ENCODE measurements at places on chromosomes 3 and 15.

GRCh38 chr15:32637704-32638103 is 3.8 kb upstream of the SCG5 start:
- no peak for DNase-seq

- DNase-seq = peak; percentile 65
These were observed 12.8 kb upstream of the RFT1 start for GRCh38 chr3:53142986-53143385.

GRCh38 chr3:139630542-139630941 is 47.2 kb downstream of the NMNAT3 start:
- no peak for DNase-seq

DNA sequence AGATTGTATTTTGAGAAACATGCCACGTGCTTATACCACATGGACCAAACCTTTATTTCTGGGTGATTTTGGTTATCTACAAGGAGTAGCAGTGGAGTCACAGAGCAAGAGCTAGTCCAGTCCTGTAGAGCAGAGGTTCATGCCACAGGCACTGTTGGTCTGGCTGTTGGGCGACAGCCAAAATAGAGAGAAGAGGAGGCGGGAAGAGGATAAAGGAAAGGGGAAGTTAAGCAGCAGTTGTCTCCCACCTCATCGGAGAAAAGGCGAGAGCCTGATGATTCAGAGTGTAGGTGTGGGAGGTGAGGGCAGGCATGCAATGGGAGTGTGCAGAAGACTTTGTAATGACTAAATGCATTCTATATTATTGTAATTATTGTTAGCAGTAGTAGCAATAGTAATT is 237.5 kb upstream of the ROPN1 start:
- no peak for DNase-seq

- DNase-seq = no peak
These were observed 93.5 kb downstream of the FMN1 start for GRCh38 chr15:33101036-33101435.

DNA sequence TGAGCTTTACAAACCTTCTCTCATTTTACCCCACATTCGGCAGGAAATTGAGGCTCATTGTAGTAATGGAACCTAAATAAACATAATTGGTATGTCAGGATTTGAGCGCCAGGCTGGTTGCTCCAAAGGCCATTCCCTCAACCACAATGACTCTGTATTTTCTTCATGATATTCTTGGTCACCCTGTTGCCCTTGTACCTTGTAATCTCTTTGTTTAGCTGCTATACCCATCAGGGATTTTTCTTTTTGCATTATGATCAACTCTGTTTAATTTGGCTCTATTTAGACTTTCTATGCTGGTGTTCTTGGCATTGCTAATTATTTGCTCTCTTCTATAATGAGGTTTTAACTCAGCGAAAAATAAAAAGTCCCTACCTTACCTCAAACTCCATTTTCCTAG is 29.8 kb downstream of the DUOX2 start:
- DNase-seq = no peak

DNA sequence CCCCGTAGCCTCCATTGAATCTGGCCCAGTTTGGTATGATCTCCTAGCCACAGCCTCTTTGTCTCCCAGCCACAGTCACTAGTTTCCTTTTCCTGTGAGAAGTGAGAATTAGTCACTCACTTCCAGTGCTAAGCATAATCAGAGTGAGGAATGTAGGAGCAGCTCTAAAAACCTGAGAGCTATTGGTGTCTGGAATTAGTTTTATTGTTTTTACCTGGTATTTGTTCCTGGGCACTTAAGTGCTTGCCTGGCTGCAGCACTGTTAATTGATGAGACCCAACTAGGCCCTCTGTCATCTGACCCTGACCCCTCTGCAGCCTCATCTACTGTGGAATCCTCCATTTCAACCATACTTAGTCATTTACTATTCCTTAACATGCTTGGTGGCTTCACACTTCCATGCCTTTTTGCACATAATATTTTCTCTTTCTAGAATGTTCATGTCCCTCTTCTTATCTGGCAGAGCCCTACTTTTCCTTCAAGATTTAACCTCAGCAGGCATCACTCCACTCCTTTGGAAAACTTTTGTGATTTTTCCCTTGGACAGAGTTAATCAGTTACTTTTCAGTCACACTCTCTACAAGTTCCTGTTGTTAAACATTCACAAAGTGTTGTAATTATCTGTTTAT is 48.8 kb downstream of the PDE8A start:
- no peak for DNase-seq

DNA sequence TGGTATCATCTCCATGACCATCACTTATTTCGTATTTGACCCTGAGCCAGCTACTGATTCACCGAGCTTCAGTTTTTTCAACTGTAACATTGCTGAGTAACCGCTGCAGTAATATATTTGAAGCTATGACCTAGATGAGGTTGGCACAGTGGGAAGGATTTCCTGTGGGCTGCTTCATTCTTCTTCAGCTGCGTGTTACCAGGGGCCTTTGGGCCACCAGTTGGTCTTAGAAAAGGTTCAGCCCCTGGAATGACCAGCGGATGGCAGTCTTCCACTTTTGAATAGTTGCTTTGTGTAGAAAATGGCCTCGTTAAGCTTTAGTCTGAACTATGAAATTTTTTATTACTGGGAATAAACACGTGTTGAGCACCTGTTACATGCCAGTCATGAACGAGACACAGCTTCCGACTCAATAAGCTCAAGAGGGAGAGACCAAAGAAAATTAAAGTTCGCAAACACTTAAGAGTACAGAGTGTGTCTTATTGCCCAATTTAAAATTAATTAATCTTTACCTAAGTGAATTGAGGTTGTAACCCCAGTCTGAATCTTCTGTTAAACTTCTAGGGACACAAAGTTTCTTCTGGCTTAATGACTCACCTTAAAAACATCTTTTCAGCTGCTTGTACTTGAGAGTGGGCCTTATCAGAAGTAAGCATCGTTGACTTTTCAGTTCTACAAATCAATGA is 57.6 kb upstream of the NR2E3 start:
- DNase-seq = no peak

DNA sequence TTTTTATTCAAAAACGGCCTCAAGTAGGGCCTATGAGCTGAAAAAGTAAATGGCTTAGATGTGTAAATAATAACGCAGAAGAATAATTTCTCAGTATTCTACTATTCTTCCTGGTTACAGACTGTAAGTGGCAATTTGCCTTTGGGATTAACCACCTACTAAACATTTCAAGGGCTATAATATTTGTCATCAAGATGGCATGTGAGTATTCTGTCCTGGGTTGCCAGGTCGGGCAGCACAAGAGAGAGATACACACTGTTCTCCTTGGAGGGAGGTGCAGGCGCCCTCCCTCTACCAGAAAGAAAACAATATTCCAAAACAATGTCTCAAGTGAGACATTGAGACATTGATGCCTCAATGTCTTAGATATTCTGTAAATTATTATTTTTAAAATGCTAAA is 278.4 kb downstream of the OCA2 start:
- DNase-seq = no peak

- DNase-seq = no peak
These were observed 94.4 kb downstream of the TFG start for GRCh38 chr3:100803711-100804110.

GRCh38 chr3:86168512-86168911 is 822.4 kb downstream of the VGLL3 start:
- no peak for DNase-seq

DNA sequence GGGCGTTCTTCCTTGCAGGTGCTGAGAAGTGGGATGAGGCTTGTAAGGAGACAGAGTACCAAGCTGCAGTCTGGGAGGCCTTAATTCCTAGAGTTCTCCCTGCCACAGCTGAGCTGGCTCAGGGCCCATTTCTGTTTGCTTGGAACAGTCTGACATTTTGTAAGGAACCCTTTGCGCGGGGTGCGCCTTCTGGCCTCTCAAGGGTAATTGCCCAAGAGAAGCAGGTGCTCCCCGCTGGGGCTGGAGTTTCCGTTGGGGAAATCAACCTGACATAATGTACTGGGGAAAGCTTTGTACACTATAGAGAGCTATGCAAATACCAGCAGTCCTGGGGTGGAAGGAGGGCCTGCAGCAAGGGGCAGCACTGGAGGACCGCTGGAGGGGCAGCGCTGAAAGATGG is 83.6 kb downstream of the HMG20A start:
- DNase-seq = no peak

GRCh38 chr3:50370594-50370993 is 11.3 kb upstream of the TMEM115 start:
- DNase-seq = no peak

DNA sequence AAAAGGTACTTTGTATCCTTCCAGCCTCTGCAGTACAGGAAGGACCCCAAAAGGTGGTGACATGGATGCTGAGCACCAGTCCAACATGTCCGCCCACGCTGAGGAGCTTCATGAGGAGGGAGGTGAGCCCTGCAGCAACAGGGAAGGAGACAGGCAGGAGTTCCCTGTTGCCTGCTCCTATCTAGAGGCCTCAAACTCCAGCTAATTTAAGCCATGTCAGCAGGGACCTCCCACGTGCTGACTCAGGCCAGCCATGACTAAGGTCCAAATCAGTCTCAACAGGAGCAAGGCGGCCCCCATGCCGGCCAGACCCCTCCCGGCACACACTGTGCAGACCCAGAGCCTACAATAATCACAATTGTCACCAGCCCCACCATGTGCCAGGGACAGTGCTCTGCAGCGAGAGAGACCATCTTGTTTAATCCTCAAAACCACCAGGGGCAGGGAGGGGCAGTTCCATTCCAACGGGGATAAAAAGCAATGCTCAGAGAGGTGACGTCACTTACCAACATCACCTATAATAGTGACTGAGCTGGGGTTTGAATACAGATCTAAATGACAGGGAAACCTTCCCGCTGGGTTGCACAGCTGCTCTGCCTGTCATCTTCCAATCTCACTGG is 54.5 kb upstream of the GATA2 start:
- DNase-seq = no peak

- peak; percentile 89 for DNase-seq
These were observed 2.5 kb upstream of the RFX7 start for GRCh38 chr15:56245871-56246814.

GRCh38 chr3:157624801-157625200 is 121.6 kb upstream of the VEPH1 start:
- no peak for DNase-seq

DNA sequence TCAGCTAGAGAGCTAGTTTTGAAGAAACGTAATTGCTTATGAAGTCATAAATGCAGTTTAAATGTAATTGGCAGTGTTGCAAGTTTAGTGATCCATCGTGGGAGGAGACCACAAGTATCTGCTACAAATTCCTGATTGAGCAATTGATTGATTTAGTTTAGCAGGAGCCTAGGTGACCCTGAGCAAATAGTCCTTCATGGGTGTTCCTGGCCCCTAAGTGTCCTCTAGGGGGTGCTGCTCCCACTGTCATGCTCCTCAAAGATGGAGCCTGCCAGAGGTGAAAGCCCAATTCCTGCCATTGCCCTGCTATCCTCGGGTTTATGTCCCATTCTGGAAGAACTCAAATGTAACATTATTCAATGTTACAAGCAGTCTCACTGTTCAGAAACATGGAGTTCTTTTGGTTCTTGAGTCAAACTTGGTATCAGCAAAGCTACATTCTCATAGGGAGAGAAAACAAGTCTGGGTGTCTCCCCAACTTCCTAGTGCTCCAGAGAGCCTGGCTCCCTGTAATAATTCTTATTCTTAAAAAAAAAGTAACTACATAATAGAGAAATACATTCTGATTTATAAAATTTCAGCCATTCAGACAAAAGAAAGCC is 29.8 kb upstream of the SENP5 start:
- DNase-seq = peak; percentile 77

- no peak for DNase-seq
These were observed 375.0 kb downstream of the ROBO2 start for GRCh38 chr3:77414881-77415280.

- DNase-seq = no peak
These were observed 19.0 kb upstream of the CRABP1 start for GRCh38 chr15:78321041-78321570.

GRCh38 chr15:77964193-77964592 is 113.3 kb downstream of the TBC1D2B start:
- DNase-seq = no peak

DNA sequence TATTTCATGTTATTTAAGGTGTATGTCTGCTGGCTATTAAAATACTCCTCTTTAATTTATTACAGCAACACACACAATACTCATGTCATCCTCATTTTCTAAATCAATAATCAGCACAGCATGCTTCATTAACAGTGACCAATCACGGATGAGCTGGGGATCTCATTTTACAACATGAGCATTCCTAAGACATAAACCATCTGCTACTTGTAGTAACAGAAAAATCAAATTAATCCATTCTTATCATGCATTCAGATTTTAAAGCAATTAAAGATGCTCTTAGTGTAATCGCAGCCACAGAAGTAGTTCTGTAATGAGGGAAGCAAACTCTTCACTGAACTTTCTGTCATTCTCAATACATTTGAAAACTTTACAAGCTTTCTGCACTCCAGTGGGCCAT is 191.1 kb downstream of the TBC1D5 start:
- no peak for DNase-seq

- DNase-seq = no peak
These were observed 141.6 kb downstream of the DNAJB8 start for GRCh38 chr3:128324911-128325592.

- no peak for DNase-seq
These were observed 547.7 kb upstream of the MCTP2 start for GRCh38 chr15:93683651-93684050.

- no peak for DNase-seq
These were observed 63.3 kb downstream of the RAD18 start for GRCh38 chr3:8899876-8900460.

DNA sequence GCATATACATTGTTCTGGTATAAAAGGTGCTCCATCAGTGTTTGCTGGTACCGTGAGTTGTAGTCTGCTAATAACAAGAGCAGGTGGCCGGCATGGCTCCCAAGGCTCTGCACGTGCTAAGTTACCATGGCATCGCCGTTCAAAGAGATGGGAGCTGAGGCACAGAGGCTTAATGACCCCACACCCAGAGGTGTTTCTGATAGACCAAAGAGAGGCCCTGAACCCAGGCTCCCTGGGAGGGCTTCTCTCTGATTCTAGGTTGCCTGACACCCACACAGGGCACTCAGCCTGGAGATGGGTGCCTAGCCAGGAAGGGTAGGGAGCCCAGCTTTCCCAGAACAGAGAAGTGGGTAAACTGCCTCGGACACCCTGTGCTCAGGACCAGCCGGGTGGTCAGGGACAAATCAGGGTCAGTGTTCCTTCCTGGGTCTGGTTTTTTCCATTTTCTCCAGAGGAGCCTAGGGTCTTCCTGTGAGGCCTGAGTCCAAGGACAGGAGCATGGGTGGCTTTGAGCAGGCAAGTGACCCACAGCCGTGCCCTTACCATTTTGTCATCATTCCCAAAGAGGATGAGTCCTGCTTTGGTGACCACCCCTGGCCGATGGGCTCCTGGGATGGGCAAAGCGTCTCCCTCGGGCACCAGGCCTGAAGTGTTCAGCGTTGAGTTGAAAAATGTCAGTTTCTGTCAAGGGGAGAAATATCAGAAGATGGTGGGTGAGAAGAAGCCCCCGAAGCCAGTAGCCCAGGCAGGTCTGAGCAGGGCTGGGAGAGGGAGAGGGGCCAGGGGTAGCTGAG is 27.3 kb downstream of the ALDH1L1 start:
- no peak for DNase-seq

DNA sequence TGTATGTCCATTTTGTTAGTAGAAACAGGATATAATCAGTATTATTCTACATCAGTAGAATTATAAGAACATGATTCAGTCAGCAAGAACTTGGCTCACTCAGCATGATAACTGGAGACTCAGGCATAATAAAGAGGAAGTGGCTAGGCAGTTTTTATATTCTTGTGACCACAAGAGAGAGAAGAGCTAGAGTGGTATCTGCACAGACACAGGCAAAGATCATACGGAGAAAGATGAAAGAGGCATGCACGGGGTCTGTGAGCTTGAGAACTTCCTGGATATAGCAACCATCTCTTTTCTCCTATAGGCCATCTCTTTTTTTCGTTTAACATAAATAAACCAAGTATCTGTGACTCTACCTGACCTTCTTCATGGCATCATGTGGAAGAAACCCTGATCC is 46.8 kb downstream of the MYO5A start:
- peak; percentile 71 for DNase-seq

Measured in CD4-positive, alpha-beta T cell treated with Interleukin-4 for 1 hour (primary cell).